T47D (cell line): ENCODE measurements at places on chromosomes 2 and 18.

DNA sequence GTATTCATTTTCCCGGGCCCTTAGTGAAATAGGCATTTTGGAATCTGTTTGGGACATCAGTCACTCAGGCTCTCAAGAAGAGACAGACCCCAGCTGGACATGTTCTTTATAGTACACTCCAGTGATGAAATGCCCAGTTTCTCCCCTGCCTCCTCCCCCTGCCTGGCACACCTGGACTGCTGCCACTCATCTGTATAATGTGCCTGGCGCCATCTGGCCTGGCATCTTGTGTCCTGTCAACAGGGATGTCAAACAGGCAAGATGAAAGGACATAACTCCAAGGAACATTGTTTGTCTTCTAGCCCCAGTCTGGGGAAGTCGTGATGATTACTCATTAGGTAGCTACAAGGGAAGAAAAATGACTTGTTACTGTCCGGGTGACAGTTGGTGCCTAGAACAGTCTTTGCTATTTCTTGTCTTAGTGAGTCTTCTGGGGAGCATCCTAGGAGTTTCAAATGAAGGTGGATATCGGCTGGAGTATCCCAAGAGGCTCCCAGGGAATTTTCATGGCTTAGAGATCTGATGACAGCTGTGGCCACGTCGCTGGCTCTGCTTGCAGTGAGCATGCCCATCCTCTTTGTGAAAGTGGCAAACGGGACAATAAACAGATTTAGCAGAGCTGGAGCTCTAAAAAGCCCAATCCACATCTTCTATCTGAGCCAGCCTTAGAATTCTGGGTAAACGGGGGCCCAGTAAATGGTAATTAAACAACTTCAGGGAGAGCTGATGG, 153.6 kb downstream of the ALK start:
- DNase-seq = no peak

GRCh38 chr2:142873831-142874287, 3.6 kb upstream of the KYNU start:
- DNase-seq = no peak

DNA sequence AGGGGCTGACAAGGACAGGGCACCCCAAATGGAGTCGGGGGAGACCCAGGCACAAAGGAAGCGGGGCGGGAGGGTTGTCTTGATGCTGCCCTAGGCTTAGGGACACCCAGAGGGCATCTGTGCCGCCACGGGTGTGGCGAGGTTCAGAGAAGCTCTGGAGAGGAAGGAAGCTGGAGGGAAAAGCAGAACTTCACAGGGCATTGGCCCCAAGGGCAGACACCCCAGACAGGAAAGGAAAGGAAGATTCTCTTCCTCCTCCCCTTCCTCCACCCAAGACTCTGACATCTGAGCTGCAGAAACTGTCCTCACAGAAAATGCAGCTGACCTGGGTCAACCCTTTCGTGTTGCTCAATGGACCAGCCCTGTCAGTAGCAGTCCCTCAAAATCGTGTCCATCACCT, 25.6 kb downstream of the DNMT3A start:
- DNase-seq = no peak

- no peak for DNase-seq
Observed at GRCh38 chr18:22446911-22447310, 29.2 kb upstream of the CTAGE1 start.

GRCh38 chr2:110204408-110205385, at the start of gene NPHP1:
Gene NPHP1 (minus strand): TSS chr2:110205013. CDS start chr2:110204968, 45 bp downstream.
- DNase-seq = peak; percentile 83

DNA sequence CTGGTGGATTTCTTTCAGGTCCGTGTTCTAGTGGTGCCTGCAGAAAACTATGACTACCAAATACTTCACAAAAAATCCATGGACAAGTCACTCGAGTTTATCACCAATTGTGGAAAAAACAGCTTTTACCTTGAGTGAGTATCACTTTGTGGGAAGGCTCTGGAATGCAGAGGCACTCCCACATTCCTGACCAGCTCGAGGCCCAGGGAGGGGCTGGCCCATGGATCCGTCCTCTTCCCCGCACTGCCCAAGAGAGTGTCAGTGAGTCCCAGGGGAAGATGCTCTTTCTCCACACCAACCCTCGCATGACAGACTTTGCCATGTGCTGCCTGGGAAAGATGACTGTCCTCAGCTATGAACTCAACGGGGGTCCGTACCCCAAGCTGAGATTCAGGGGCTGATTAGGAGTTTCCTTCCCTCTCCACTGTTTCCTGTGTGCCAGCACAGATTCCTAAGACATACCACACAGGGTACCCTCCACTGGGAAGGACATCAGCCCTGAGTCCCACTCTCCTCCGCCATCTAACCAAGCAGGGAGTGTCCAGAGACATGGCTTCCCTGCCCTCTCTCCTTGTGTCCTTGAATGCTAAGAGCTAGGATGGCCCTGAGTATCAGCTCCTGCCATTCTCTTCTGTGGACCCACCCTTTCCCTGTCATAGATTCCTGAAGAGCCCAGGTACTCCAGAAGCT, 155.9 kb downstream of the LAMA3 start:
- DNase-seq = no peak

GRCh38 chr2:128309280-128310093, 9.2 kb downstream of the HS6ST1 start:
- no peak for DNase-seq

DNA sequence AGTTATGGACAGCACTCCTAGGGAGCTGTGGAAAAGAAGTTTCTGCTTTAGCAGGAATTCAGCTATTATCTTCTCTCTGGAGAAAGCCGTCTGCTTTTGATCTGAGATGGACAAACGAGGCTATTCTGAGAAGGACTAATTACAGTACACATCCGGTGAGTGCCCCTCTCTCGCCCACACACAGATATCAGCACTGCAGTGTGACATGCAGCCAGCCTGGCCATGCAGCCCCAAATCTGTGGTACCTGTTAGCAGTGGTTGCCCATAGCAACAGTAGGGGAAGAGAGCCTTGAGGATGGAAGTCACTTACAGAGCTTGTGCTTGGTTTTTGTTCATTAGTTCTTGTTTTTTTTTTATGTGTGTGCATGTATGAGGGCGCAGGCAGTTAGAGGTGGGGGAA, 73.9 kb upstream of the TRIB2 start:
- no peak for DNase-seq

- DNase-seq = no peak
Observed at GRCh38 chr2:156437272-156437930, 1.2 kb downstream of the GPD2 start.

DNA sequence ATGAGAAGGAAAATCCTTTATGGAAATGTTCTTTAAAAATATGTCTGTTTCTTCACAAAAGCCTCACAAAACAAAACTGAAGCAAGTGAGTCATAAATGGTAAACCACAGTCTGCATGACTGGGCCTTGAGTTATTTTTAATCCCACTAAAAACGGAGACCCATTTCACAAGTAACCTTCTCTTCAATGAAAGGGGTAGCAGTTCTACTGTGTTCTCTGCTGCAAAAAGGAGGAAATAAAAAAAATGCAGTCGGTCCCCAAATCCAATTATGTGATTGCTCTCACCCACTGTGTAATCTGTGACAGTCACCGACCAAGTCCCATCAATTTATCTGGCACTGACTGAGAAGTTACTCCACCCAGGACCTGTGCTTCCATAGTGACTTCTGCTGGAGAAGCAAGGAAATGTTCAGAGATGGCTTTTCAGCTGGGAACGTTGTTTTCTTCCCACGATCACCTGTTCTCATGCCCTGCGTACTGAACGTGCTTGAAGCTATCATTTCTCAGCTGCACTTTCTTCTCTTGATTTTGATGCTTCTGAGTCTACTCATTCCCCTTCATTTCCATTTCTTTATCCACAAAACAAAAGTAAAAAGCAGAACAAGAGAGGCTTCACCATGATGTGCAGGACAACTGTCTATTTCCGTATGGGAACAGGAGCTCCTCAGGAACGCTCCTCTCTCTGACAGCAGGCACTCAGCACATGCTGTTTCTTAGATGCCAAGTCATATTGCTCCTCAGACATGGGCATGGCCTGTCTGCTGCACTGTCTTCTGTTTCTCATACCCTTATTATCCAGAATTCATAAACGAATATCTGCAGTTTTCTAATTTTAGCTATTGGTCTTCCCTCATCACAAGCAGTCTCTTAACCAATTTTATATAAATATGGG, 80.0 kb upstream of the TMEM200C start:
- DNase-seq = no peak

DNA sequence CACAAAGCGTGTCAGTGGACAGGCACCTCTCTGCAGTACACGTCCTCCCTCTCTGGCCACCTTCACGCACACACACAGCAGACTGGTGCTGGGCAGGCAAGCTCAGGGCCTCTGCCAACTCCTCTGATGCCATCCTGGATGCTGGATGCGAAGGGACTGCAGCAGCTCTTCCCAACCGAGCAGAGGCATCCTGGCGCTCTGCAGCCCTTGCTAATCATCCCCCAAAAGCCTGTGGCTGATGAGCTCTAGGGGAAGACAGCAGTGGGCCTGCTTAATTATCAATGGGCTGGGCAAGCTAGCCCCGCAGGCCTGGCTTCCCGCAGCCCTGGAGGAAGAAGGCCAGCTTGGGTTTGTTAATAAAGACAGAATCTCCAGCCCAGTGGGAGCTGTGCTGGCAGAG, 71.3 kb upstream of the TEX51 start:
- no peak for DNase-seq

DNA sequence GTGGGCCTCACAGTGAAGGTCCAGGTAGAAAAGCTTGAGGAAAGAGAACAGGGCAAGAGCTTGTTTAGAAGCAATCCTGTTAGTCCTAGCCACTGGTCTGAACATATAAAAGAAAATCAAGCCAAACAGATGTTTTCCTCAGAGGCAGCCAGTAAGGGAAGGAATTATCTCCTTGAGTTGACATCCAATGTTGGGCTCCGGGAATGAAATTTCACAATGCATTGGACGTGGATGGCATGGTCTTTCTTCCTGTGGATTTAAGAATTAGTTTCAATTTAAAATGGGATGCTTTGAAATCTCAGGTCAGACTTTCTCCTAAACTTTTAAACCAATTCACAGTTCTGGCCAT, 92.1 kb downstream of the ACKR3 start:
- DNase-seq = no peak

DNA sequence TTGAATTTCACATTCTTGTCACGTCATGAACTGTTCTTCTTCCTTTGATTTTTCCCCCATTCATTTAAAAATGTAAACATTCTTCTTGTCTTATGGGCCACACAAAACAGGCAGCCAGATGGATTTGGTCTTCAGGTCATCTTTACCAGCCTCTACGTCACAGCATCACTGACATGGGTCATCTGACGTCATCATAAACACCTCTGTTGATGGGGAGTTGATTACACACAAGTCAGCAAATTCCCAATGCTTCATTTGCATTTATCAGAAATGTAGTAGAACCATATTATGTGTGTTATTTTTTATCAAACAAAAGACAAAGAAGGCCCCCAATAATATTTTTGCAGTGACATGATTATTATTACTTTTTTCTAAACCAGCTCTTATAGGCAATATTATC, 777.9 kb downstream of the DCC start:
- DNase-seq = no peak

- DNase-seq = no peak
Observed at GRCh38 chr18:77304268-77304667, 54.6 kb downstream of the GALR1 start.

DNA sequence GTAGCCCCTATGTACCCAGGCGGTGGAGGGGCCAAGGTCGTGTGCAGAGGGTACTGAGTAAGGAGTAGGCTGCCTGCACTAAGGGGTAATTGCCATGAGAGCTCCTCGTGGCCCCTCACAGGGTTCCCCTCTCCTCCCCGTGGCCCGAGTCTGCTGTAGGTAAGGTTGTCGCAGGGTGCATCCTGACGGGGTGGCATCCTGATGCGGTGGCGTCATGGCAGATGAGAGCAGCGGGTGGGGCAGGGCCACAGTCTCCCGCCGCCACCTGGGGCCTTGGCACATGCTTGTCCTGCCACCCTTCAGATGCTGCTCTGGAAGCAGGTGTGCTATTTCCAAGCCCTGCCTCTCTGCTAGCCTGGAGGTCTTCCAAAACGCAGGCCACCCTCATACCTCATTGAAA, 89.7 kb downstream of the EIPR1 start:
- DNase-seq = no peak

DNA sequence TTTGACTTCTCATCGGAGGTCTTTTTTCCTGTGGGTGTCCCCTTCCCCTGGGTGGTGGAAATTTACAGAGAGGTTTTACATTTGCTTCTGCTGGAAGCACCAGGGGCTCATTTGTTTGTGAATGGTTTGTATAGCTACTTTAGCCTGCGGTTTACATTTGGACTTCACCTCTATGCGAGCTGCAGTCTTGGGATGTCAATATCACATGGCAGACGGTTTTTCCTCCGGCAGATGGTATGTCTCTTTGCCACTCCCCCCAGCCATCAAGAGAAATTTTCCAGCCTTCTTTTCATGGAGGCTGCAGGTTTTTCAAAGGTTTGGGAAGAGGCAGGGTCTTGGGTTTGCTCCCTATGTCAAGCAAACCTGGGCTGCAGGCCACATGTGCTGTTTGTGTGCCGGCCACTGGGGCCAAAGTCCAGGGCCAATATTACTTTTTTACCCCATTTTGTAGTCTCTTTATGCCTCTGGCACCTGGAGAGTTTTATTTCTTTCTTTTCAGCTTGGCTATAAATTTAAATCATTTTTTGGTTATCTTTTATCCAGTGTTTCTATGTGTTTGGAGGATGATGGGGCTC, 23.9 kb upstream of the BOD1L2 start:
- no peak for DNase-seq

GRCh38 chr2:183081911-183082310, 3.4 kb downstream of the DUSP19 start:
- DNase-seq = no peak
